ENCODE measurements at places on chromosomes 6 and 20. TPM values are rescaled to one million over a fixed set of nuclear protein-coding genes. Genes with fewer than 3 reads are reported as not detected.

- no peak overlapping the region for H3K4me3 ChIP-seq
- no peaks in the 10 kb centered on the region for H3K27me3 ChIP-seq
- H3K27ac ChIP-seq: no peak overlapping the region
Observed at GRCh38 chr20:45059022-45059728, 41.8 kb downstream of the KCNS1 start.

- no peak overlapping the region for H3K27ac ChIP-seq
- no peaks in the 10 kb centered on the region for H3K27me3 ChIP-seq
- no peak overlapping the region for H3K4me3 ChIP-seq
- no peaks in the 10 kb centered on the region for H3K36me3 ChIP-seq
Observed at GRCh38 chr20:51961964-51962761, 159.8 kb upstream of the SALL4 start.

DNA sequence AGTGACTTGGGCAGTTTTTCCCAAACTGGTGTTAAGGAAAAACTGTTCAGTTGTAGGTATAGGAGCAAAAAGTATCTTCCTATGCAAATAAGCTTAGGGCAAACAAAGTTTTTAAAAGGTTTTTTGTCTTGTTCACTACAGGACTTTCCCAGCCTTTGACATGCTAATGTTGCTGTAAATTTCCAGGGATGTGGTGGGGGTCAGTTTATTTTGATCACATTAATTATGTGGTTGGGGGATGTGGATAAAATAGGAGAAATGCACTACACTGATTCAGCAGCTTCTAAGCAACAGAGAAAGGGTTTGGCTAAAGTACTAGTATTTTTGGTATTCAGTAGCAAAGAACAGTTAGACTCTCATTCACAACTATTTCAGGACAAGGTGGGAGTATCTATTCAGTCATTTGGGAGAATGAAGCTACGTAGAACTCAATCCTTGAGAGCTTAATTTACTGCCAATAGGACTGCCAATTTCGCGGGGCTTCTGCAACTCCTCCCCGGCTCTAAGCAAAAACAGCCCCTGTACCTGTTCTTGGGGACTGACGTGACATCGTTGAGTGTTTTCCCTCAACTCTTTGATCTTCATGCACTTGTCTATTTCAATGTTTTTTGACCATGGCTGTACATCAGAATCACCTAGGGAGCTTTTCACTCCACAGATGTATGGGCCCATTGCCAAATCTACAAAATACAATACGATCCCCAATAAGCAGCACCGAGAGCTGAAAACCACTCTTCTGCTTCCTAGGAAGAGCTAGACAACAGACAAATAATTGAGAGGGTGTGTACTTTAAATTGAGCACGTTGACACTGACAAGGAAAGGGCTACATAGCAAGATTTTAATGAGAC, 94.8 kb upstream of the NHSL1 start:
- no peaks in the 10 kb centered on the region for H3K27me3 ChIP-seq
- no peaks in the 10 kb centered on the region for H3K36me3 ChIP-seq
- H3K4me1 ChIP-seq: no peaks in the 10 kb centered on the region

SLC13A3 gene
- 2.1 TPM for polyA plus RNA-seq

GRCh38 chr20:58375759-58376352, 13.2 kb upstream of the VAPB start:
- no peaks in the 10 kb centered on the region for H3K36me3 ChIP-seq
- no peaks in the 10 kb centered on the region for H3K27me3 ChIP-seq
- H3K4me1 ChIP-seq: no peaks in the 10 kb centered on the region
- no peak overlapping the region for H3K4me3 ChIP-seq

- no peak overlapping the region for H3K27ac ChIP-seq
- DNase-seq: no peak
- no peaks in the 10 kb centered on the region for H3K36me3 ChIP-seq
- no peaks in the 10 kb centered on the region for H3K27me3 ChIP-seq
- H3K4me3 ChIP-seq: no peak overlapping the region
- H3K4me1 ChIP-seq: no peaks in the 10 kb centered on the region
Observed at GRCh38 chr6:131208787-131209186, 73.5 kb downstream of the AKAP7 start.

- no peak overlapping the region for H3K27ac ChIP-seq
- H3K4me1 ChIP-seq: no peaks in the 10 kb centered on the region
- no peaks in the 10 kb centered on the region for H3K27me3 ChIP-seq
Observed at GRCh38 chr6:106252687-106253086, 72.9 kb downstream of the ATG5 start.

GRCh38 chr20:62191781-62192559, 9.1 kb downstream of the MTG2 start:
- H3K36me3 ChIP-seq: no peaks in the 10 kb centered on the region
- no peaks in the 10 kb centered on the region for H3K27me3 ChIP-seq
- DNase-seq: no peak
- H3K4me1 ChIP-seq: peaks cover 8% of the 10 kb centered on the region
- H3K4me3 ChIP-seq: no peak overlapping the region

EYS gene
- polyA plus RNA-seq: 0.21 TPM

ATXN1 gene
- 15.1 TPM for polyA plus RNA-seq

DNA sequence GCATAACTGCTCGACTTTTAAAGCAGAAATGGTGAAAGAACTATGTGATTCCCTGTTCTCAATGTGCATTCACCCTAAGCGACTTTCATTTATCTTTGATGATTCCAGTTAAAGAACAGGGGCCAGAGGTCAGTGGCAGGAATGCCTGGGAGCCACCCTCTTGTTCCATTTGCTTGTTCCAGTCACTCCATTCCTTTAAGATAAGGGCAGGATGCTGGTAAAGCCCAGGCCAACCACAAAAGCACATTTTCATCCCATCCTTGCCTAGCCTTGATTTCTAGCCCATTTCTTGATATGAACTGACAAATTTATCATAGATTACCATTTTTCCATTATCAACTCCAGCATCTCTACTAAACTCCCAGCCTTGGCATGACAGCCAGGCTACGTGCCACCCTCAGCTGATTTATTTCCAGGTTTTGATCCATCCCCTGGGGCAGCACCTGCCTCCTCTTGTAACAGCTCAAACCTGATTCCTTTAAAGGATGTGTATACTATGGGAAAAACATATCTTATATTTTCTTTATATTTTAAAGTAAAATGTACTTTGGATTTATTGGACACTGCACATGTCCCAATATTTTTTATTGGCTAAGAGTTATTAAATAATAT, 19.2 kb downstream of the HMGN3 start:
- DNase-seq: peak; percentile 48
- no peak overlapping the region for H3K4me3 ChIP-seq
- peaks cover 42% of the 10 kb centered on the region for H3K4me1 ChIP-seq
- peak overlapping the region; percentile 69 for H3K27ac ChIP-seq
- no peaks in the 10 kb centered on the region for H3K27me3 ChIP-seq
- peaks cover 5% of the 10 kb centered on the region for H3K36me3 ChIP-seq

RCAN2 gene
- polyA plus RNA-seq: 55.6 TPM

DNA sequence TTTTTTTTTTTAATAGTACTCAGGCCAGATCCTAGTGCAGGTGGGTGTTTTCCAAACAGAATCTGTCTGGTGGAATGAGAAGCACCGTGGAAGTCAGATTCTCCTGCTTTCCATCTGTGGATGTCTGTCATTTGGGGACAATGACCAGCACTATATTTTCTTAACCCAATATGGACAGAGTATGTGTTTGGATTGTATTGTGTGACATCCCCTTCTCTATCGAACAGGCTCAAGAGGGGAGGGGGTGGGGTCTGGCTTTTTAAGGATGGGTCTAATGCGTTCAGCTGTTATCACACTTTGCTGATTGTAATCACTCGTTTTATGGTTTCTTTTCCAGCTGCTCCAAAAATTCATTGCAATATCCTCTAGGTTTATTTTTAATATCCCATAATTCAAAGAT, 197.5 kb upstream of the CEP162 start:
- no peak overlapping the region for H3K27ac ChIP-seq
- peaks cover 32% of the 10 kb centered on the region for H3K27me3 ChIP-seq
- DNase-seq: no peak

DNA sequence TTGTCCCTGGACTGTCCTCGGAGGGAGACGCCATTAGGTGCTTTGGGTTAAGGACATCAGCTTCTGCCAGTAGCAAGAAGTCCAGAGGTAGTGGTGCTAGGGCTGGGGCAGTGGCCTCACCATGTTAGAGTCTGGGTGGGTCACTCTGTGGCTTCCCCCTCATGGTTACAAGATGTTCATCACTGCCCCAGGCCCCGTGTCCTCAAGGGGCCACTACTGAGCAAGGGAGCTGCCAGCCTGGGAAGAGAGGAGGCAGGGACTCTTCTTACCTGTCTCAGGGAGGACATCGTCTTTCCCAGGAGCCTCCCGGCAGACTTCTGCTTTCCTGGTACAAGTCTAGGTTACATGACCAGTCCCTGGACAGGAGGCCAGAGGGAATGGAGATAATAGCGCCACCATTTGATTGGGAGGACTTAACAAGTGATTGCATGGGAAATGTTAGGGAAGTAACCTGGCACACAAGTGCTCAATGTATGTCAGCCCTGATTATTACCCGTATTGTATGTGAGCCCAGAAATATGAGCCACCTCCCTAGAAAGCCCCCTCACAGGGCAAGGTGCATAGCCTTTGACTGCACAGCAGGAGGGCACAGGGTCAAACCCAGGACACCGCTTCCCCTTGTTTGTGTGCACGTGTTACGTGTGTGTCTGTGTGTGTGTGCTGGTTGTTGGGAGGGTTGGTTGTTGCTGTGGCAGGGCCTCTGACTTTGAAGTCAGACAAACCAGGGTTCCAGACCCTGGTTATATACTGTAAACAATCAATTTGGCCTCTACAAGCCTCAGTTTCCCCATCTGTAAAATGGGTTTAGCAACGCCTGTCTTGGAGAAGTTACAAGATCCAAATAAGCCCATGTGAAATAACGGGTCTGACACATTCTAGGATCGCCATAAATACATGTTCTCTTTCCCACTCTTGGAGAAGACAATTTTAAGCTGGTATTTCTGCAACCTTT, 30.0 kb downstream of the SIRPA start:
- no peak overlapping the region for H3K27ac ChIP-seq
- H3K27me3 ChIP-seq: no peaks in the 10 kb centered on the region
- peaks cover 20% of the 10 kb centered on the region for H3K36me3 ChIP-seq
- peaks cover 12% of the 10 kb centered on the region for H3K4me1 ChIP-seq
- no peak overlapping the region for H3K4me3 ChIP-seq

DNA sequence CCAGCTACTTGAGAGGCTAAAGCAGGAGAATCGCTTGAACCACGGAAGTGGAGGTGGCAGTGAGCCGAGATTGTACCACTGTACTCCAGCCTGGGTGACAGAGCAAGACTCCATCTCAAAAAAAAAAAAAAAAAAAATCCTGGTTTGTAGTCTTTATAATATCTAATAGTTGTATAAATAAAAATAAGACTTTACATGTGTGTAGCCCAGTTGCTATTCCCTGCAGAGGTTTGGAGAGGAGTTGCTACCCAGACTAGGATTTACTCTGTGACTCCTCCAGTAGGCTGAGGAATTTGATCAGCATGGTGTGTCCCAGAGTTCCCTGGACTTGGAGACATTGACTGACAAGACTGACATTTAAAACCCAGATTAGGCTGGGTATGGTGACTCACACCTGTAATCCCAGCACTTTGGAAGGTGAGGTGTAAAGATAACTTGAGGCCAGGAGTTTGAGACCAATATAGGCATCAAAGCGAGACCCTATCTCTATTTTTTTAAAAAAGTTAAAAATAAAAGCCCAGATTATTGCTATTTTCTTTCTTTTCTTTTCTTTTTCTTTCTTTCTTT, 10.2 kb downstream of the CHMP4B start:
- H3K36me3 ChIP-seq: no peaks in the 10 kb centered on the region
- H3K27ac ChIP-seq: no peak overlapping the region
- DNase-seq: no peak
- H3K4me3 ChIP-seq: no peak overlapping the region

GRM1 gene
- polyA plus RNA-seq: 0.35 TPM

GRCh38 chr20:831956-832355, 1.6 kb upstream of the FAM110A start:
- H3K27me3 ChIP-seq: no peaks in the 10 kb centered on the region
- H3K27ac ChIP-seq: no peak overlapping the region
- H3K4me1 ChIP-seq: peaks cover 34% of the 10 kb centered on the region
- no peak for DNase-seq

Measured in cardiac muscle cell (in vitro differentiated cells and primary cell).